Epithelial cell of esophagus (primary cell): ENCODE measurements at places on chromosomes 3 and 15.
A peak's percentile ranks its signal among the peaks of the same experiment; 100 is the strongest.

DNA sequence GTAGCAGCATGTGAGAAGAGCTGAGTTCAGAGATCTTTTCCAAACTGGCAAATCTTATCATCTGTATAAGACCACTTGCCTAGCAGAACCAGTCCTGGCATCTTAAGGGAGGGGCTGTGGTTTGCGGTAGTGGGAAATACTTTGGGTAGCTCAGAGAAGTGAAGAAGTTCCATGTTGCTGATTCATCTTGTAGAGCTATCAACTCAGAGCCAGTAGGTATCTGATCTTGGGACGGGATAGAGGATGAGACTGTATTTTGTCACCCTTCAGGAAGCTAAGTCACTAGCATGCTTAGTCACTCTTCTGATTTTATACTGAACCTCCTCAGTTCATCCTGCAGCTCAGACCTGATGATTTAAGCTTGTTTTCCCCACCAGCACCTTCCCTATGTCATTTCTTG is 211.4 kb downstream of the NR1D2 start:
- peak; percentile 56 for DNase-seq

GRCh38 chr3:24506966-24507775 is 12.5 kb upstream of the THRB start:
- no peak for DNase-seq

DNA sequence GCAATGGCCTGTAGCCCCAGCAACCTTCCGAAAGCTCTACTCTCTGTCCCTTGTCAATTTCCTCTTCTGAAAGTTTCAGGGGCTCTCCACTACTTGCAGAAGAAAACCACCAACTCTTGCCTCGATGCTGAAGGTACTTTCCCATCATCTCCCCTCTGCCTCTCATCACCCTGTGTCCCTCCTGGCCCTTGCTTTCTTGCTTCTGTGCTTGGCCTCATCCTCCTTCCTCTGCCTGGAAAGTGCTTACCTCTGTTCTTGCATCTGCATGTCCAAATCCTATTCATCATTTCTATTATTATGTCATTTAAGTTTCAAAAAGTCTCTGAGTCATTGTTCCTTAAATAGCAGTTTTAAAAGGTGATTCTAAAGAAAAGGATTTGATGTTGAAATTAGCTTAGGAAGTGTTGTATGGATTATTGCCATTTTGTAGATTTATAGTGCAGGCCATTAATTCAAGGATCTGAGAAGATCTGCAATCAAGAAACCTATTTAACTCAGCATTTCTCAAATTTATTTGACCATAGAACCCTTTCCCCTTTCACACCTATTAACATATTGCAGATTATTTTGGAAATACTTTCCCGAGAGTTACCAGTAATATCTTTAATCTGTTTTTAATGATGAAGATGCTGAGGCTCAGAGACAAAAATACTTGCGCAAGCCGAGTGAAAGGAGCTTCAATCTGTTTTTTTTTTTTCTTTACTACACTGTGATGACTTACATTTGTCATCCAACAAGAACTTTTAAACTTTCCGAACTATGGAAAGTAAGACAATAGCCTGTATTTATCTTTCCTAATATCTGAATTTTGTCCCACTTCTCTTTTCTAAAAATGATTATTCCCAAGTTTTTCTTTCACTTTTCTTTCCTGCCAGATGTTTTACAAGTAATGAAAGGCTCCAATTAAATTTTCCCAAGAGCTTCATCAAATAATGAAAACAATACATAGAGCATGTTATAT is 22.3 kb upstream of the CFAP161 start:
- DNase-seq, result peak; percentile 82

DNA sequence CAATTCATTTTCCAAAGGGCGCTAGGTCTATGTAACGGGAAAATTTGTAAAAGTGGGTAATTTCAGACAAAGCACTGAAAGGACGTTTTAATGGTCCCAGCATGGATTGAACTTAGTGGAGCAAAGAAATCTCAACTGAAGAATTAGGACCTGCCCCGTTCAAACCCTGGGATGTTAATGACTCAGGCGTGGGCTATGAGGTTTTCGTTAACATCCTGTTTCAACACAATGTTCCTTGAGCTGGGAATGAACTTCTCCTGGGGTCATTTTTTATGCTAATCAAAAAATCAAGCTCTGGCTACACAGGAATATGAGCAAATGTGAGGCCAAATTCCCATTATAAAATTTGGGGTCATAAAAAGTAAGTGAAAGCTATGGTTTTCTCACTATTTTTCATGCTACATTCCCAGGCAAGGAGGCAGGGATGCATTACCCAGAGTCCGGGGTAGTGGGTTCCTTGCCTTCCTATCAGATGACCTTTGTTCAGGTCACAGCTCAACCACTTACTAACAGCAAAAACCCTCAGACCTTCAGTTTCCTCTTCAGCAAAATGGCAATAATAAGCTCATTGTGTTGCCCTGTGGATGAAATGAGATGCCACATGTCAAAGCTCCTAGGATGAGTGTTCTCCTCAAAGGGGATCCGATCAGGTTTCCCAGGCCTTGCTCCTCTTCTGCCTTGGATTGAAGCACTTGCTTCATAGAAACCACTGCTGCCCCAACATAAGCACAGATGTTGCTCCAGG is 271.4 kb downstream of the ARRDC4 start:
- peak; percentile 77 for DNase-seq

- no peak for DNase-seq
Observed at GRCh38 chr15:33724321-33725036, 243.8 kb upstream of the CHRM5 start.
